ENCODE measurements at places on chromosomes 13 and 19.

GRCh38 chr19:7395360-7396066 is 46.8 kb downstream of the ARHGEF18 start:
- DNase-seq: no peak

GRCh38 chr13:36709136-36709890 is 35.5 kb downstream of the SERTM1 start:
- DNase-seq: no peak

DNA sequence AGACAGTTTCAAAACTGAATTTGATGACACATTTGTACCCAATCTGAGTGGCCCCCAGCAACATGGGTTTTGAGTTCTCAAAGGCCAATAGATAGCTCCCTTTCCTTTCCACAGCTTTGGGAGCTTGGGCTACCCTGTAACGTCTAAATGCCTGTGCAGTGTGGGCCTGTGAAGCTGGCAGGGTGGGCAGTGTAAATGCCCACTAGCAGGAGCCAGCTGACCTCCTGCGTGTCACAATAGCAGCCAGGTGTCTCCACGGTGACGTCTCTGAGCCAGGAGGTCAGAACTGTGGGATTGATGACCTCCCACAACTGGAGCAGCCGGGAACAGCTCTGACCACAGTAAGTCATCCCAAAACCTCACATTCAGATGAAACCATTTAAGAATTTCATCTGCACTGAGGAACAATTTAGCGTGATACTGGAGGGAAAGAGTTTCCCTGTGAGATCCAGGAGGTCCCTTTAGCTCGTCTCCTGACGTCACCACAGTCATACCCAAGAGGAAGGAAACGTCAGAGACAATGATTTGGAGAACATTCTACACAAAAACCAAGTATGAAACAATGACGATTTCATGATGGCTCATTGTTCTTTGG is at the start of gene IPO5:
Gene IPO5 (plus strand): TSS at position 300 of the 595 bp plus-strand sequence. CDS start 23,022 bp downstream, outside the sequence.
- DNase-seq: no peak

DNA sequence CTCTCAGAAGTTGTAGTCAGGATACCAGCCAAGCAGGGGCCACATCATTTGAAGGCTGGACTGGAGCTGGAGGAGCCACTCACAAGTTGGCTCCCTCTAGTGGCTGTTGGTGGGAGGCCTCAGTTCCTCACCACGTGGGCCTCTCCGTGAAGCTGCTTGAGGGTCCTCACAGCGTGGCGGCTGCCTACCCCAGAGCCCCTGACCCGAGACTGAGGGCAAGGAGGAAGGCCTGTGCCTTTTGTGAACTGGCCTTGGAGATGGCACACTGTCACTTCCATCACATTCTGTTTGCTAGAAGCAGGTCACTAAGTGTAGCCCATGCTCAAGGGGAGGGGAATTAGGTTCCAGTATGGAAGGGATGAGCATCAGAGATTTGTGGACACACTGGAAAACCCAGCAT is 14.6 kb downstream of the GNA11 start:
- no peak for DNase-seq

- DNase-seq: no peak
Observed at GRCh38 chr19:15292140-15292539, 40.2 kb downstream of the BRD4 start.

- DNase-seq: no peak
Observed at GRCh38 chr13:98447881-98448641, 128.8 kb downstream of the STK24 start.

- no peak for DNase-seq
Observed at GRCh38 chr19:33290082-33290815, 12.1 kb downstream of the CEBPA start.

- DNase-seq: no peak
Observed at GRCh38 chr13:44107357-44108121, 227.8 kb downstream of the LACC1 start.

- DNase-seq: no peak
Observed at GRCh38 chr13:39039041-39039440, 785 bp downstream of the NHLRC3 start.

All from NCI-H1417 treated with DMSO at 0.1 percent for 48 hours (cell line).